ENCODE measurements at places on chromosomes 13 and 19. TPM values are rescaled to one million over a fixed set of nuclear protein-coding genes. Genes with fewer than 3 reads are reported as not detected.

Gene HSH2D
- not detected for total RNA-seq

Gene CD209
- total RNA-seq = not detected

Gene OR4F17
- total RNA-seq = not detected

Gene CEACAM8
- not detected for total RNA-seq

Gene NDUFA13
- total RNA-seq = 127 TPM

Gene TMC4
- total RNA-seq = 0.27 TPM
